ENCODE measurements at places on chromosomes 5 and 9. TPM values are rescaled to one million over a fixed set of nuclear protein-coding genes. Genes with fewer than 3 reads are reported as not detected.

Gene KIF4B
- total RNA-seq = not detected

Gene SH3RF2
- total RNA-seq = 0.33 TPM

Gene TBC1D13
- 23.7 TPM for total RNA-seq

Gene CACNA1B
- total RNA-seq = 0.03 TPM

Gene NR2F1-AS1
- not detected for total RNA-seq

Gene TTF1
- total RNA-seq = 24.9 TPM

Gene PGM5
- not detected for total RNA-seq

Gene RIMOC1
- 30.0 TPM for total RNA-seq

Gene ZBTB43
- total RNA-seq = 13.8 TPM

Gene TEK
- total RNA-seq = 0.05 TPM

Gene ANKRD55
- total RNA-seq = not detected

Gene HTR4
- not detected for total RNA-seq

Gene PCDHGA10
- 0.25 TPM for total RNA-seq

Gene MED10
- 83.5 TPM for total RNA-seq

Gene NEURL1B
- total RNA-seq = 0.05 TPM

Gene OTULIN
- 46.4 TPM for total RNA-seq

Gene CERCAM
- 0.30 TPM for total RNA-seq

Gene IRX4
- total RNA-seq = not detected

Gene LHX3
- not detected for total RNA-seq

Gene CMYA5
- total RNA-seq = 0.22 TPM

Gene ACTL7A
- total RNA-seq = not detected

Gene GABRA1
- not detected for total RNA-seq

Gene PNPLA7
- 1.3 TPM for total RNA-seq

Gene SPACA9
- 0.42 TPM for total RNA-seq

Gene FCN2
- not detected for total RNA-seq

Gene SMC5
- 44.3 TPM for total RNA-seq

Gene SAXO1
- not detected for total RNA-seq

Gene SLC34A1
- not detected for total RNA-seq
